ENCODE measurements at places on chromosomes 7 and 10. TPM values are rescaled to one million over a fixed set of nuclear protein-coding genes. Genes with fewer than 3 reads are reported as not detected.

CPA2 gene
- total RNA-seq: not detected

PRR15 gene
- total RNA-seq: 0.23 TPM

RNF148 gene
- not detected for total RNA-seq

TAF3 gene
- 6.5 TPM for total RNA-seq

NCF1 gene
- total RNA-seq: not detected

PRKCQ gene
- 1.9 TPM for total RNA-seq

THSD7A gene
- total RNA-seq: 31.6 TPM

NANOS1 gene
- 0.82 TPM for total RNA-seq

SLC26A3 gene
- not detected for total RNA-seq

PRLHR gene
- not detected for total RNA-seq

CC2D2B gene
- total RNA-seq: 0.47 TPM

POLL gene
- total RNA-seq: 20.6 TPM

ENKUR gene
- not detected for total RNA-seq

LIPN gene
- total RNA-seq: not detected

EIF5AL1 gene
- total RNA-seq: 0.53 TPM

TSPAN33 gene
- total RNA-seq: 0.68 TPM

ERVW-1 gene
- not detected for total RNA-seq

HOXA13 gene
- not detected for total RNA-seq

IGF2BP3 gene
- total RNA-seq: 98.3 TPM

POLR2J2 gene
- 6.1 TPM for total RNA-seq

STEAP4 gene
- total RNA-seq: not detected

BLNK gene
- total RNA-seq: not detected

RADIL gene
- 3.4 TPM for total RNA-seq

PON1 gene
- not detected for total RNA-seq

UCN3 gene
- total RNA-seq: not detected

SPDYE16 gene
- total RNA-seq: not detected

PSMC2 gene
- 152 TPM for total RNA-seq

CLEC2L gene
- total RNA-seq: not detected

FBXL13 gene
- 0.39 TPM for total RNA-seq

LRRTM3 gene
- not detected for total RNA-seq

TLX1 gene
- total RNA-seq: not detected

RPEL1 gene
- not detected for total RNA-seq

DNAJC12 gene
- total RNA-seq: 2.0 TPM

CADPS2 gene
- total RNA-seq: 12.4 TPM

VGF gene
- not detected for total RNA-seq

TLL2 gene
- 4.0 TPM for total RNA-seq

SPDYE2B gene
- total RNA-seq: not detected

AKR1C2 gene
- total RNA-seq: not detected

CRTAC1 gene
- total RNA-seq: 1.6 TPM

BZW2 gene
- total RNA-seq: 115 TPM

DIP2C gene
- total RNA-seq: 13.5 TPM

PTPN20 gene
- 0.39 TPM for total RNA-seq

SVOPL gene
- not detected for total RNA-seq

MARVELD1 gene
- total RNA-seq: 50.3 TPM

EPO gene
- not detected for total RNA-seq

SPDYE3 gene
- not detected for total RNA-seq

CREB5 gene
- 28.7 TPM for total RNA-seq

ZNF736 gene
- total RNA-seq: 6.9 TPM
